ENCODE measurements at places on chromosomes 5 and 9.

DNA sequence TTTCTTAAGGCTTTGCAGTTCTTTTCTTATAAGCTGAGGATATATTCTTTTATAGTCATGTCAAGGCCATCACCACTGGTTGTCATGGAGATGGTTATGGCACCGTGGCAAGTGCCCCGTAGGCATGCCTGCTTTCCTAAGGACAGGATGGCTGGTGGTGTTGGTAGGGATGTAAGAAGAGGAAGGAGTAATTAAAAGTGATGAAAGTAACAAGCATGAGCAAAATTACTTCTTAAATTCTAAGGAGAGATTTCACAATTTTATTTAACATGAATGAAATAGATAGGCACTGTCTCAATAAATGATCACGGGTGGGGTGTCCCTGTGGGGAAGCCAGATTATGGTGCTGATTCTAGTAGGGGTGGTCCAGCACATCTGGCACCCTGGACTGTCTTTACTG is 290.2 kb upstream of the KLF4 start:
- DNase-seq = no peak

DNA sequence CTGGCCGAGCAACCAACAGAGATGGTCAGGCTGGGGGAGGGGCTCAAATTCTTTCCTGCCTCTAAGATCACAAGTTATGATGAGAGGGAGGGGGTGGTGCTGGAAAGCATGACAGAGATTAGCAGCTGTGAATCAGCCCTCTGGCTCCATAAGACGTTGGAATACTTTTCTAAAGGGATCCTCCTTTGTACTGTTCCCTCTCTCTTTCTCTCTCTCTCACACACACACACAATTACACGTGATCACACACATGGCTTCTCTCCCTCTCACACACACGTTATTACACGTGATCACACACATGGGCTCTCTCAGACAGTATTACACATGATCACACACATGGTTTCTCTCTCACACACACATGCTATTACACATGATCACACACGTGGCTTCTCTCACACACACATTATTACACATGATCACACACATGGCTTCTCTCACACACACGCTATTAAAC is at the start of gene SLC45A2:
SLC45A2 (minus strand) TSS at position 23 of the 454 bp plus-strand sequence. CDS start 110 bp downstream, outside the sequence.
- DNase-seq = no peak

GRCh38 chr9:135240222-135240621 is 152.8 kb downstream of the OLFM1 start:
- DNase-seq = no peak

GRCh38 chr9:107925749-107926297 is 436.3 kb upstream of the KLF4 start:
- DNase-seq = no peak

- no peak for DNase-seq
These were observed 30.3 kb downstream of the CAST start for GRCh38 chr5:96692441-96692840.

- DNase-seq = no peak
These were observed 42.4 kb downstream of the PAX5 start for GRCh38 chr9:36991516-36992134.

DNA sequence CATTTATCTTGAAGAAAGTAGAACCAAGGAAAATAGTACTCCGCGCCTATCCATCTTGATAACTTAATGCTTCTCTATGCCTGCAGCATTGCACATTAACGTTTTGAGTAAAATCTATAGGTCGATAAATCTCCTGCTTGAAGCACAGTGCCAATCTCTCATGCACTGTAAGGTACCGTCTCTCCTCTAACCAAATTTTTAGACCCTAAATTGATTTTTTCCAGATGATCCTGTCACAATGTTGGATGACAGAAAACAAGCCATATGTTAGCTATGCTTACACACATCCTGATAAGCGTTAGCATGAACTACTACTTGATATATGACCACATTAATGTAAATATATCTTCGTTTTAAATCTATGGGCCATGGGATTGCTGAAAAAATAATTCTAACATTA is 723.8 kb upstream of the CDH6 start:
- DNase-seq = no peak

- no peak for DNase-seq
These were observed 125.2 kb downstream of the RAPGEF6 start for GRCh38 chr5:131509801-131510200.

- DNase-seq = no peak
These were observed 39.5 kb upstream of the MAMDC2 start for GRCh38 chr9:70003901-70004714.

DNA sequence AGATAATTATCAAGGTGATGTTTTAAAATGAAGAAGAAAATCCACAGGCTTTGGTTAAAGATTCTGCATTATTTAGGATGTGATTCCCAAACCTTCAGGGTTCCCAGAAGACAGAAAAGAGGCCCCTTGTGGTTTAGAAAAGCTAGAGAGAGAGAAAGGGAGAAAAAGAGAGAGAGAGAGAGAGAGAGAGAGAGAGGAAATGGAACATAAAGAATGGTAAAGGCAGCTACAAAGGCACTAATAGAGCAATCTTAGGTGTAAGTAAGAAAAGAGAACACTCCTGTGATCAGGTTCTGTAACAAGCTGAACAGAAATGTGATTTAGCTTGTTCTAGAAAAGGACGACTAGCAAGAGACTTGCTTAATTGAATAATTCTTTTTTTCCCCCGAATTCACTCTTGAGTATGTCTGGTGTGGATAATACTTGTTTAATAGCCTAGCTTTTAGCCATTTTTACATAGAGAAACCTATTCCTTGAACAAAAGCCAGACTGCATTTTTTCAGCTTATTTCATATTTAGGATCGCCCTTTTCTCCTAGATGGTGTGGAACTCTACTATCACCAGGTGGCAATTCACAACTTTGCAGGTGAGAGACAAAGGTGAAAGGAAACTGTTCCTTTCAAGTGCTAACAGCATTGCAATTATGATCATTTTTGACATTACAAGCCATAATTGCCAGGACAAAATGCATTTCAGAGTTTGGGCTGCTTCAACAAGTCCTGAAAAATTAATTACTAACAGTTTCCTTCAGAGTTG is 57.6 kb upstream of the SH3GL2 start:
- no peak for DNase-seq

GRCh38 chr5:158727771-158728311 is 371.9 kb downstream of the EBF1 start:
- DNase-seq = no peak

Data from stimulated activated CD8-positive, alpha-beta memory T cell treated with anti-CD3 and anti-CD28 coated beads, Interleukin-7, amount 100 ng/mL, for 4 hours (primary cell).